ENCODE measurements at places on chromosomes 7 and 10.

DNA sequence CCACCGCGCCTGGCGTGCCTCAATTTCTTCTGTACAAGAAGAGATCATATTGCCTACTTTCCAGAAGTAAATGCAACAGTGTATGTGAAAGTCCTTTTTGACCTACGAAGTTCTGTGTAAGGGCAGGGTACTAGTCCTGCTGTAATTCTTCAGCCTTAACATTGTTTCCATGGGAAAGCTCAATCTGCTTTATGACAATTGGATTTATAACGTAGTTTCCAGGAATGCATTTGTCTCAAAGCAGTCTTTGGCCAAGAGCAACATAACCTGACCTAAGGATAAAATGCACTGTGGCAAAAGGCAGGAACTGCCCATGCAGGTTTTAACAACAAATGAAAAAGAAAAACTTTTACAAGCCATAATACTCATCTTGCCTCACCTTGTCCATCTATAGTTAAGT lies 108.1 kb upstream of the PODXL start:
- no peak for DNase-seq

- DNase-seq = no peak
Observed at GRCh38 chr7:116170180-116170579, 40.2 kb upstream of the TES start.

DNA sequence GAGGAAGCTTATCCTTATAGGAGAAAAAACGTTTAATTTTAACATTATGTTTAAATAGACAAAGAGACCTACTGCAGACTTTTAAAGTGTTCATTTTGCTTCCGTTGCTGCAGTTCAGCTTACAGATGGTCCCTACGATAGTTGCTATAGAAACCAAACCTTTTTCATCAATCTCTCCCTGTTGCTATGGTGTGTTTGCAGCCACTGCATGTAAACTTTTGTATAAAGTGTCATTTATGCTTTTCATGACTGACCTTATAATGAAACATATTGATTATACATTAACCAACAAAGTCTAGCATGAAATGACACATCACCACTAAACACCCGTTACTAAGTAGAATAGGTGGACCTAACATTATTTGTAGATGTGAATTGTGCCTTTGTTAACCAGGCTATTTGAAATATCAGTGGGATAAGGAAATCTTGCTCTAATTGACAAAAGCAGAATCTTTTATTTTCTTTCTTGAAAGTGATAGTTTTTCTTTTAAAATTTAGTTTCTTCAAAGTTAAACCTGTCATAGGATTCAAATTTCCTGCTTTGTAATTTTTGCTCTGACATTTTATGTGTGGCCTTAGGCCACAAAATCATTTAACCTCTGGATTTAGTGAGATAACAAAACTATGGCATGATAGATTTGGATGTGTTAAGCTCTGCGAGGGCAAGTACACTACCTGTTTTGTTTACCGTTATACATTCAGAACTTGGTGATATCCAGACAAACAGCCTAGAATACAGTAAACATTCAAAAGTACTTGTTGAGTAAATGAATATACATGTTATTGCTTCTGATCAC lies 64.0 kb downstream of the CACNB2 start:
- DNase-seq = no peak

- DNase-seq = no peak
Observed at GRCh38 chr7:77498659-77499379, 38.3 kb upstream of the PTPN12 start.

GRCh38 chr7:83528925-83529423 lies 120.0 kb downstream of the SEMA3E start:
- DNase-seq = no peak

GRCh38 chr10:129411772-129412171 lies 55.3 kb upstream of the MGMT start:
- DNase-seq = no peak

DNA sequence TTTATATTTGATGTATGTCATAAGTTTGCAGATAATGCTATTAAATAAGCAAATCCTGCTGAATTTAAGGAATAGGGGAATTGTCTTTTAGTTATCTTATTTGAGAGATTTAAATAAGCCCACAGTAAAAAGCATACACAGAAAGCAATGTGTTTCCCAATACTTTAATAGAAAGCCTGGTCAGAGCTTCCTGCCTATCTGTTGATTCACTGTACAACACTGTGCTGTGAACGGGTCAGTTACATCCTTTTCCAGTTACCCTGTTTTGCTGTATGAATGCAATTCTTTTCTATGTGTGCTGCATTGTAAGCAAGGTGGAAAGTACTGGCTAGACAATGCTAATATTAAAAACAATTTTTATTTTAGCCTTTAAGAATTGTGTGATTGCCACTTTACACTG lies 81.2 kb downstream of the ANKRD7 start:
- no peak for DNase-seq

GRCh38 chr10:102773986-102774385 lies 30.2 kb downstream of the WBP1L start:
- DNase-seq = no peak

DNA sequence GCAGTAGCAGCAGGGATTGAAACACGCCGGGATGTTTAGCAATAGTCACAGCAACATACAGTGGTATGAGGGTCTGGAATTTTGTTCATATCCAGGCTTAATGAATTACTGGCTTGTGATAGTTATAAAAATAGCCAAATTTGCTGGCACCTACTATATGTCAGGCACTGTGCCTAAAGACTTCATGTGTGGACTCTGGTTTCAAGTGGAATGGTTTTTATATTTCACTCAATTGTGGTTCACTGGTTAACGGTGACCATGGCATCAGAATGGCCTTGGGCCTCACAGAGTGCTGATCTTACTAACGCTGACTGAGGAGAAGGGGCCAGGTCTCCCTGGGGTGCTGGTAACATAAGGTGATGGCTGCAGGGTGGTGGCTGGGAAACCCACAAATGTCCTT lies 55.7 kb downstream of the CELF2 start:
- no peak for DNase-seq

DNA sequence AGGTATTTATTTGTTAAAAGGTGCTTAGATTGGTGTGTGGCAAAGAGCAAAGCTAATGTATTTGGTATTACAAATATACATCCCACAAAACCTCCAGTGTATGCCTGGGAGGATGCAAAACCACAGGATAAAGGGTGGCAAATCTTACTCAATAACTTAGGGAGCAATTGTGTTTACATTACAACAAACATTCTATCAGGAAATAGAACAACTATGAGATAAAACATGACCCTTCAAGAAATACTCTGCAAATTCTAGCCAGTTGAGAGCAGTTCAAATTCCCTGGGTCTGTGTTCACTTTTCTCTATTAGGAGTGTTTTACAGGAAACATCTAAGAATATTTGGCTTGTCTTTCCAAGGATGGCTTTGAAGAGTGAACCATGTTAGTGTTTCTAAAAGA lies 64.9 kb downstream of the CUL1 start:
- DNase-seq = no peak

DNA sequence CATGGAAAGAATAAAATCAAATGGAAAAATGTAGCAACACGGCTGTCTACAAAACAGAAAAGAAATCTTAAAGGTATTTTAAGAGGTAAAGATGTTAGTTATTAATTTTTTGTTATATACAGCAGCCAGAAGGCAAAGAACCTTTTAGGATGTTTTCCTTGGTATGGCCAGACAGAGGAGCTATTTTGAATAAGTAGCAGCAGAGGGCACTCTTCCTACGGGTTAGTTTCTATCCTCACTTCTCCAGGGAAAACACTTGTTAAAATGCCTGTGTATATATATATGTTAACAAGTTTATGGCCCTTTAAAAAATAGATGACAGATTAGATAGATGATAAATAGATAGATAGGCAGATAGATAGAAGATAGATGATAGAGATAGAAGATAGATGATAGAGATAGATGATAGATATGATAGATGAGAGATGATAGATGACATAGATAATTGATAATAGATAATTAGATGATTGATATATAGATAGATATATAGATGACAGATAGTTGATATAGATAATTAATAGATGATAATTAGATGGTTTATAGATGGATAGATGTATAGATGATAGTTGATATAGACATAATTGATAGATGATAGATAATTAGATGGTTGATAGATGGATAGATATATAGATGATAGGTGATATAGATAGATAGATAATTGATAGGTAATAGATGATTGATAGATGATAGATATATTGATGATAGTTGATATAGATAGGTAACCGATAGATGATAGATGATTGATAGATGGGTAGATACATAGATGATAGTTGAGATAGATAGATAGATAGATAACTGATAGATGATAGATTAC lies 57.8 kb upstream of the WIPF3 start:
- no peak for DNase-seq

DNA sequence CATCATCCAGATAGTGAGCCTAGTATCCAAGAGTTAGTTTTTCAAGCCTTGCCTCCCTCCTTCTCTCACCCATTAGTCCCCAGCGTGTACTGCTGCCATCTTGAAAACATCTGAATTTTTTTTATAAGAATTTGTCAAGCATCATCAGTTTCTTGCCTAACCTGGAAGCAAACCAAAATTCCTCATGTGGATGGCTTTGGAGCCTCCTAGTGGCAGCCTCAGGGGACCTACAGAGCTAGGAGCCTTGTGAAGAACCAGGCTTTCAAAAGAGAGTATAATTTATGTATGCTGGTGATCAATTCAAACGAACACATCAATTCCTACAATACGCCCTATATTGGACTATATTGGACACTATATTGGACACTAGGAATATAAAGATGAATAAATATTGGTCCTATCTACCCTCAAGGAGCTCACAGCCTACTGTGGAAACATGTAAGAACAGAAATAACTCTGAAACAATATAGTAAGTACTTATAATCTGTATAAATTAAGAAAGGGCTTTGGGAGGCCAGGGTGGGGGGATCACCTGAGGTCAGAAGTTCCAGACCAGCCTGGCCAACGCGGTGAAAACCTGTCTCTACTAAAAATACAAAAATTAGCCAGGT lies 63.4 kb downstream of the HPSE2 start:
- no peak for DNase-seq

DNA sequence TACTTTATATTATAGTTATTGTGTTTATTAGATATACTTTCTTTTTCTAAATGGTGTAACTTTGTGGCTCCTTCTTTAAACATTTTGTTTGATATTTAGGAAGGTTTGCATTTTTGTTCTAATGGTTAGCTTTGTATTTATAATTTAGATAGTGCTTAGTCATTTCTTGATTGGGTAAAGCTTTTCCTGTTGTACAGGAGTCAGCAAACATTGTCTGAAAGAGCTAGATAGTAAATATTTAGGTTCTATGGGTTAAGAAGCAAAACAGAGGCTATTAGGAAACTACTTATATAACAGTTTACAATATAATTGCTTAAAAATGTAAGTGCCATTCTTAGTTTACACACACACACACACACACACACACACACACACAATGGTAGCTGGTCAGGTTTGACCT lies 70.6 kb upstream of the CCDC6 start:
- no peak for DNase-seq

- no peak for DNase-seq
Observed at GRCh38 chr7:29326864-29327263, 132.3 kb downstream of the CHN2 start.

GRCh38 chr10:98264378-98265065 lies 3.5 kb downstream of the LOXL4 start:
- peak; percentile 54 for DNase-seq

DNA sequence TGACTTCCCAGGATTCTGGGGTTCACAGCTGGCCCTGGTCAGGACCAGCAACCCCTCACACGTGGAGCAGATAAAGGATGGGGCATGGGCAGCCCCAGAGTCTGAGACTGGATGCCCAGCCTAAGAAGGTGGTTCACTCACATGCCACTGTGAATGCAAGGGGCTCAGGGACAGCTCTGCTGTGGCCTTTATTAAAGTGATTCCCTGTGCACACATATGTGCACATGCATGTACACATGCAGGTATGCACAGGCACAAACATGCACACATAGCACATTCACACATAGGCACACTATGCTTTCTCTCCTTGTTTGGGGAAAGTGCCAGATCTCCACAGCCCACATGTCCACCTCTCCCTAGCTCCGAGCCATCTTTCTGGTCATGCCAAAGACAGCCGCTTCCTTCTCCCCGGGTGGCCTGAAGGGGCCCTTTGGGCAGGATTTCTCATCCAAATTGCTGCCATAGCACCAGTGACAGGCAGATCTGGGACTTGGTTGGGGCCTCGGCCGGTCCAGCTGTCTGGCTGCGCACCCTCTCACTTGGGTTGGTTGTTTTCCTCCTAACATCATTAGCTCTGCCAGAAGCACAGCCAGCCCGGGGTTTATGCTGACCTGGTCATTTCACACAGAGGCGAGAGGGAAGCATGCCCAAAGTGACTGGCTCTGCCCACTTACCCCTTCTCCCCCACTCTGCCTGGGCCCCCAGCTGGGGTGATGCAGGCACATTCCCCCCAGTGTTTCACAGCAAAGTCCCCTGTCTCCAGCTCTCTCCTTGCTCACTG lies 1.4 kb downstream of the GCK start:
- no peak for DNase-seq

- DNase-seq = no peak
Observed at GRCh38 chr10:75655791-75656451, 224.5 kb downstream of the LRMDA start.

DNA sequence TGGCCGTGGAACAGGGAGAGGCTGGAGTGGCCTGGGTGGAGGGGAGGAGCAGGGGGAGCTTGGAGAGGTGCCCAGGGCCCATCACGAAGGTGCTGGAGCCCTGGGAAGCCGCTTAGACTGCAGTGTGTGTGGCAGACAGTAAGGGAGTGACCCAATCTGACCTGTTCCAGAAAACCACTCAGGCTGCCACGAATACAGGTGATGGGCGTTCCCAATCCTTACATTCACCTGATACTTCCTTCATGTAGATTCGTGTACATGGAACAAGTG lies 161.7 kb downstream of the SVIL start:
- no peak for DNase-seq

DNA sequence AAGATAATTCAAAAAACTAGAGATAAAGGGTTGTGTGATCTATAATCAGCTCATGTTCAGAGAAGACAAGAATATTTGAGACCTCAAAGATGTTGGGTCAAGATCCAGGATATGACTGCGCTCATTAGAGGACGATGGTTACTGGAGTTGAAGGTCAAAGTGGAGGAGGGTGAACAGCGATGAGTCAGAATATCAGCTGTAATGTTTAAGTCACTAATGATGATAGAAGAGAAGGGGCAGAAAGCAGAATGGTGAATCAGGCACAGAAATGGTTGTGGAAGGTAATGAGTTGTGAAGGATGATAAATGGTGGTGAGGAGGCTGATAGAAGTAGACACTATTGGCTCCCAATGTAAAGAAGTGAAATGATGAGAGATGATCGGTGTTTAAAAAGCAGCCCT lies 540.3 kb downstream of the INHBA start:
- no peak for DNase-seq

GRCh38 chr7:3753868-3754267 lies 452.8 kb downstream of the SDK1 start:
- no peak for DNase-seq

DNA sequence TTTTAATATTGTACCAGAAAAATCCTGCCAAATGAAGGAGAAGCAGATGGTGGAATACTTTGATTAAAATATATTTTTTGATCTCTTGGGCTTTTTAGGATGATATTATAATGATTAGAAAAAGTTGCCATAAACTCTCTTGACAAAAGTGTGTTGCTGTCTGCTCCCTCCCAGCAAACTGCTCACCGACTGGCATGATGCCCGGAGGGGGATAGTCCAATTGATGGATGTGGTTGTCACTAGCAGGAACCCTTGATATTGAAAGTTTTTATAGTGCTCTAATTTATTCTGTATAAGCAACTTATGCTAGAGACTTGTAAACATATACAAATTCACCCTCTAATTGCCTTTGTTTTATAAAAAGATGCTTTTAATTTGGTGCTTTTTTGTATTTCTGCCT lies 114.0 kb downstream of the DNAH11 start:
- no peak for DNase-seq

Measured in posterior cingulate gyrus (tissue), 11 donors.